ENCODE measurements at places on chromosomes 6 and 20. TPM values are rescaled to one million over a fixed set of nuclear protein-coding genes. Genes with fewer than 3 reads are reported as not detected.

The MTCH1 gene
- total RNA-seq: 198 TPM

The WFDC11 gene
- total RNA-seq: not detected

The UNC93A gene
- total RNA-seq: not detected

DNA sequence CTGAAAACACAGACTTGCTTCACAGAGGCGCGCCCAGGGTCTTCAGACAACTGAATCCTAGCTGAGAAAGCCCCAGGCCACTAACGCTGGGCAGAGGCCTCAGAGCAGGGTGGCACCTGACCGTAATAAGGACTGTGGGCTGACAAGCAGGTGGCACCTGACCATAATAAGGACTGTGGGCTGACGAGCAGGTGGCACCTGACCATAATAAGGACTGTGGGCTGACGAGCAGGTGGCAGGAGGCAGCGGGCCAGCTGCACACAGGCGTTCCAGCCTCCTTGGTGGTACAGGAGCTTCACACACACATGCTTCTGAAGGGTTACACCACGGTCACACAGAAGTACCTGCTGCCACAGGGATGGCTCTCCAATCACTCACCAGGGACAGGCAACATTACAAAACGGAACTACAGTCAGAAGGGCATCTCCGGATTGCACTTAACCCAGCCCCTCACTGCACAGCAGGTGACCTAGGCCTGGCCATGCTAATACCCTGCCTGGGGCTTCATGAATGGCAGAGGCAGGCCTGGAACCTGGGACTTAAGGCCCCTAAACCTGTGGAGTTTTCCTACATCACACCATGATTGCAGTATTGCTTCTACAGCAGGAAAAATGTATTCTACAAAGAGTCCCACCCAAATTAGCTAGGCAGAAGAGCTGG is 50.8 kb downstream of the PSMG4 start:
- peak; percentile 30 for DNase-seq

GRCh38 chr6:155349129-155349528 is 34.8 kb upstream of the TFB1M start:
- DNase-seq: no peak

DNA sequence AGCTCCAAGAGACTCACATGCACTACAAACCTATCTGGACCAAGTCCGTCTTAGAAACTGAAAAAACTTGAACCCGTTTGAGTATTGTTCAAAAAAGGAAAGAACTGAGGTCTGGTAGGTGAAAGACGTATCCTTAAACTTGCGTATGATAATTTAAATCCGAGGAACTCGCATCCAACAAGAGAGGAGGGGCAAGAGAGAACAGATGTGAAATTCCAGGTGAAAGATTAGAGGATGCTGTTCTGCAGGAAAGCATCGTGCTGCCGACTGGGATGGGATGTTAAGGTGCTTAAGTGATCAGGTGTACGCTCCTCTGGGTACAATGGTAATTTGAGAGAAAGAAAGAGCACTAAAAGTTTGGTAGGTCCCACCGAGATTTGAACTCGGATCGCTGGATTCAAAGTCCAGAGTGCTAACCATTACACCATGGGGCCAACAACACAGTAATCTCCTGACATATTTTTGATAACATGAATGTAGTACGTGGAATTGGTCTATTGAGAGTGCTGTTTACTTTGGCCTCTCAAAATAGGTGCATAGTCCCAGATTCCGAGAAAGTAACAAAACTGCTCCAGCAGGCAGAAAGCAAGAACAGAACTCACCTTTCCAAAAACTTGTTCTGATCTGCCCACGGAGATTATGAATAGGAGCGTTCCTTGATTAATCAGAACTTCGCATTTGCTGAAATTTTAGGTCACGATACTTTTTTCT is 53.5 kb upstream of the BTN3A2 start:
- DNase-seq: no peak

DNA sequence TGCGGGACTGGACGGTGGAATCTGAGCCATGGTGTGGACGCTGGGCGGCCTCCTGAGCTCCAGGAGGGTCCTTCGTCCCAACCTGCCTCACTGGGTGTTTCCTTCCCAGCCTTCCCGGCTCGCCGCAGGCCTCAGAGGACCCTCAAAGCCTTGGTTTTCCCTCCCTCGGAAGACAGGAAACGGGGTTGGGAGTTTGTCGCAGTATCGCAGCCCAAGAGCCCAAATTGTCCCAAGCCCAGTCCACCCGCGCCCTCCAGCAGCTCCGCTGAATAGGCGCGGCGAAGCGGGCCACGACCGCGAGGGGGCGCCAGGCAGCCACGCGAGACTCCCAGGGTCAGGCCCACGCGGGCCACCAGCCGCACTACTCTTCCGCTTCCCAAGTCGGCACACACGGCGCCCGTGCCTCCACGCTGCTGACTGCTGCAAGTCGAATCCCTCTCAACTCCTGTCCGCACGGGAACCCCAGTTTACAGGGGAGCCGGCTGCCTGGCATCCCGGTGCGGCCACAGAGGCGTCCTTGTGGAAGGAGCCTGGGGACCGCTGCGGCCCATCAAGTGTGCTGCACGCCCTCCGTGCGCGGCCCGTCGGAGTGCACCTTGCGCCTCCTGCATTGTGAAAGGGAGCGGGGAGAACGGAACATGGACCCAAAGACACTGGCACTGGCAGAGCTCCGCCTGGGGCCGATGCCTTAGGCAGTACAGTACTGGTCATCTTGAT is 40.4 kb upstream of the HMGA1 start:
- DNase-seq: peak; percentile 92

- no peak for DNase-seq
These were observed 41.2 kb downstream of the CDC5L start for GRCh38 chr6:44428682-44429081.

DNA sequence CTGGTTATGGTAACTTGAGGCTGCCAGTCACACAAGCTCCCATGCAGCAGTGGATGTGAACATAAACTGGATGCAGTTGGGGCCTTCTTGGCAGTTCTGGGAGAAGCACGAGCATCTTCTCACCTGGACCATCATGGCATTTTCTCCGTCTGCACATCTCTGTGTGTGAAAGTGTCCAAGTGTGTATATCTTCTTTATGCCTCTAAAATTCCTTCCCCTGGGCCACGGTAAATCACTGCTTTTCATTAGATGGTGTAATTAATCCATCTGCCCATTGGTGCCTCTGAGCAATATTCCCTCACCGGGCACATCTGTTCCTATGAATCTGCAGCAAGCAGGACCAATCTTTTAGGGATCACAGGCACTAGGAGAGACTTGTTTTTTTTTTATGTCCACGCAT is 138.0 kb downstream of the MAP3K7 start:
- DNase-seq: no peak

DNA sequence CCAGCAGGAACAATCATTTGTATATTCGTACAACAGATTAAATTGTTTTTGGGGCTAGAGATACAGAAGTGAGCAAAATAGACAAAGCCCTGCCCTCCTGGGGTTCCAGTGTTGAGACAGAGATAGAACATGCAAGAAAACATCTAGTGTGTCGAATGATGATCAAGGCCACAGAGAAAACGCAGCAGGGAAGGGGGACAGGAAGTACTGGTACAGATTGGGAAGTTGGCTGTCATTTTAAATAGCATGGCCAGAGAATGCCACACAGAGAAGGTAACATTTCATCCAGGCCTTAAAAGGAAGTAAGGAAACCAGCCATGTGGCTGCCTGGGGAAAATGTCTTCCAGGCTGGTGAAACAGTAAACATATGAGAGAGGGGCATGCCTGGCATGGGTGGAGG is 202.6 kb upstream of the MYLIP start:
- DNase-seq: no peak

- no peak for DNase-seq
These were observed 66.8 kb downstream of the RIN2 start for GRCh38 chr20:19824861-19825260.

- DNase-seq: no peak
These were observed 16.7 kb upstream of the FOXF2 start for GRCh38 chr6:1372690-1373089.

DNA sequence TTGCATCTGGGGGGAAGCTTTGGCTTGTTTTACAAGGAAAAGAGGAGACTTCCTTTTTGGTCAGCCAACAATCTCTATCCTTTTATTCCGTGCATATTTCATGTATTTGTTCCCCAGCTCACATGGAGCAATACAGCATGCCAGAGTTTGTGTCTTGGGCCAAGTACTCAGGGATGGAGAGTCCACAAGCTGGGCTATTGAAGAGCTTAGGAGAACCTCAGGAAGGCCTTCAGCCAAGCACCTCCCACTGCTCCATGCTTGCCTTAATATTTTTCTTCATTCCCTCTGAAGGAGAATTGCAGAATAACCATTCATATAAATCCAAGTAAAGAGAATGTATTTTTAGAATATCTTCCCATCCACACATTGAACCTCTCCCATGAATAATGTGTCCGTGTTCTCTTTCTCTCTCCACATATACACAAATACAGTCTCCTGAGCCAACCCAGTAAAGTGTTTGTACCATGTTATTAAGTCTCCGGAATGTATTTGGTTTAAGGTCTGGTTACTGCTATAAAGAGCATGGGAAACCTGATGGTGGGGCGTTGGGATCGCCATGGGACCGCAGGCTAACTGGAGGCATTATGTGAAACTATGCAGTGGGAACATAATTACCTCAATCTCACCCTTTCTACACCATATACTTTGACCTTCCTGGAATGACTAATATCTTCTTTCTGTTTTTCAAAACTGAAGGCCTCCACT is 3.0 kb downstream of the LAMA4 start:
- peak; percentile 92 for DNase-seq

DNA sequence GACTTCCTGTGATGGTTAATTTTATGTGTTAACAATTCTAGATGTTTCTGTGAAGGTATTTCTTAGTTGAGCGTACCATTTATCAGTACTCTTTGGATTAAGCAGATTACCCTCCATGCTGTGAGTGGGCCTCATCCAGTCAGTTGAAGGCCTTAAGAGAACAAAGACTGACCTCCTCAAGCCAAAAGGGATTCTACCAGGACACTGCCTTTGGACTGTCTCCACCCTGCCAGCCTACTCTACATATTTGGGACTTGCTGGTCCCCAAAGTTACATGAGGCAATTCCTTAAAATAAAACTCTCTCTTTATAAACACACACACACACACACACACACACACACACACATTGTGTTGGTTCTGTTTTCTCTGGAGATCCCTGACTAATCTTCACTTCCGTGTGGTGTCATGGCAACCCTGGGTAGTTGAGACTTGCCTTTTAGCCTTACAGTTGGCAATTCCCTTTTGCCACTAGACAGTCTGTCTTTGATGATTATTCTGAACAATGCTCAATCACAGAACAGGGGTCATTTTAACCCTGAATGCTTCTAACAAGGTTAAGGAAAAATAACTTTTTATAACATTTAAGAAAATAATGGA is 32.2 kb downstream of the MRAP2 start:
- no peak for DNase-seq

DNA sequence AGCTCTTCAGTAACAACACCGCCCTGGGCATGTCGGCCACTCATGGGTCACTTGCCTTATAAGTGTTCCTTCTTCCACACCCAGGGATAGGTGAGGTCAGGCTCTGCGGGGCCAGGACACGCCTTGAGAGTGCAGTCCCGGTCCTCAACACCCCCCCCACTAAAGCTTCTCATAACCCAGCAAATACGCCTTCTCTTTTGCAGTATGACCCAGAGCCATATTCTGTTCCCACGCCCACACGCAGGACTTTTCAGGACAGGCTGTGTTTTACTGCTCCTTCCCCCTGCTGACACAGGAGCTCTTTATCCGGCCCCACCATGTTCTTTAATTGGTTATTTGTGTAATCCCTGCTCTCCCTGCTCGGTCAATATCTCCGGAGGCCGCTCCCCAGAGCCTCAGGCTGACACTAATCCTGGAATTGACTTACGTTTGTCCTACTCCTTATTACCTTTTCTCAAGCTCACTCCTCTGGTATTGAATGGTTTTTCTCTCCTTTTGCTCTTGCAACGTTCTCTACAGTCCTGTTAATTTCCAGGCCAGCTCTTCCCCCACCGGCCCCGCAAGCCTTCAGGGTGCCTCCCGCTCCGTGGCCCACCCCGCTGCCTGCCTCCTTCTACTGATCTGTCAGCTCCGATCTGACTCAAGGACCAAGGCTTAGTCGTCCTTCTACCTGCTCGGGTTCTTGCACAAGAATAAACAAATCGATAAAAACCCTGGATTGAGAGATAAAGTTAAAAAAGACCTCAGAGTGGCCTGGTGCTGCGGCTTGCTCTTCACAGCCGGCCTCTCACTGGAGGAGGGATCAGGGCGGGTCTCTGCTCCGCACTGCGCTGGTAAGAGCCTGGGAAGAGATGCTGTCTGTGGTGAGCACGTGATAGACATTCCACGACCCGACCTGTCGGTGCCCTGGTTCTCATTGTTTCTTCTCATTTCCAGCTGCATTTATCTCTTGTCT is 357.5 kb downstream of the ZFAND3 start:
- peak; percentile 18 for DNase-seq

All from sigmoid colon (tissue), 7 donors.